Peyer's patch (tissue), 4 donors: ENCODE measurements at places on chromosomes 6 and 20. TPM values are rescaled to one million over a fixed set of nuclear protein-coding genes. Genes with fewer than 3 reads are reported as not detected.
A peak's percentile ranks its signal among the peaks of the same experiment; 100 is the strongest.

GRCh38 chr6:85674604-85675003, 31.9 kb upstream of the SYNCRIP start:
- no peak for DNase-seq

DNA sequence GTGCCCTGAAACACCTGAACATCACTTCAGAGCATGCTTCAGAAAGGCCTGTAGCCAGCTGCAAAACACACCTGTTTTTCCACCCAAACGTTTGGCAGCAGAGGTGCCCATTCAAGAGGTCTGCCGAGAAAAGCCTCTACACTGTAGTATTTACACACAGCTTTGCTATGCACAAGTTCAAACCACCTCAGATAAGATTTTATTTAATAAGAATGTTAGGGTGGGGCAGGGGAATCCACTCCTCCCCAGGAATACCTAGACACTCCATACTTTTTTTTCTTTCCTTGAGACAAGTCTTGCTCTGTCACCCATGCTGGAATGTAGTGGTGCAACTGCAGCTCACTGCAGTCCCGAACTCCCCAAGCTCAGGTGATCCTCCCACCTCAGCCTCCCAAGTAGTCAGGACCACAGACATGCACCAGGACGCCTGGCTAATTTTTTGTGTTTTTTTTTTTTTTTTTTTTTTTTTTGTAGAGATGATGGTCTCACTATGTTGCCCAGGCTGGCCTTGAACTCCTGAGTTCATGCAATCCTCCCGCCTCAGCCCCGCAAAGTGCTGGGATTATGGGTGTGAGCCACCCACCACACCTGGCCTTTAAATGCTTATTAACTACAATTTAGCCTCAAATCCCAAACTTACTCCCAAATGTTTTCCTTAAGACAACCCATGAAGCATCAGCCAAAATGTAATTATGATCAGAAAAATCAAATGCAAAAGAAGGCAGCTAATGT, 9.7 kb downstream of the MRPL14 start:
- DNase-seq, result no peak

- DNase-seq, result no peak
Measured at GRCh38 chr6:44855562-44856411, 468.3 kb downstream of the CDC5L start.

DNA sequence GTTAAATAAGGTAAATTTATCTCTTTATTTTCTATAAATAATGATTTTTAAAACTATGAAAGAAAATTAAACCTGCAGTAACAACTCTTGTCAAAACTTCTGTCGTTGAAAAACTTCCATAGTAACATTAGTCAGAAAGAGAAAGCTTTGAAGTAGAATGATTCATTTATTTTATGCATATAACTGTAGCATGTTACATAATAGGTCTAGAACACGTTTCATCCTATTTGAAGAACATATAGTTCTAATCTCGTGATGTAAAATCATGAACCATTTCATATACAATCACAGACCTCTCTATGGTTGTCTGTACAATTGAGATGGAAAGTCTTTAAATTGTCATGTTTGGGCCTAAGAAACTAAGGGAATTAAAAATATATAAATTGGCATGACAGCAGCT, 61.3 kb upstream of the MYLIP start:
- no peak for DNase-seq

GRCh38 chr6:31870385-31870921, 7.8 kb upstream of the NEU1 start:
- no peak for DNase-seq

DNA sequence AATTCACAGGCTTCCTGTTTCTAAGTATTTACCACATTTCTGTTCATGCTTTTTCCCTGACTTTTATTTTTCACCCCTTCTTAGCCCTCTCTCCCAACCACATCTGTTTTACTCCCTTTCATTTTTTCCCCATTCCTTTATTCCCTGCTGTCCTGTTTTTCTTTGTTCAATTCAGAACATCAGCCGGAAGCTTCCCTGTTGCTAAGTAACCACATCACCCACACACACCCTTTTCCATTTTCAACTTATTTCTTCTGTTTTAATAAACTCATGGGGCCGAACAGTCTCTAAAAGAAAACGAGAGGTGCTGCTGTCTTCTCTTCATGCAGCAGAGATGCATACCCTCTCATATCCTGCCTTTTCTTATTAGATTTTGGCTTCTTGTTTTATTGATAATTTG, 53.5 kb upstream of the CEP85L start:
- no peak for DNase-seq

DNA sequence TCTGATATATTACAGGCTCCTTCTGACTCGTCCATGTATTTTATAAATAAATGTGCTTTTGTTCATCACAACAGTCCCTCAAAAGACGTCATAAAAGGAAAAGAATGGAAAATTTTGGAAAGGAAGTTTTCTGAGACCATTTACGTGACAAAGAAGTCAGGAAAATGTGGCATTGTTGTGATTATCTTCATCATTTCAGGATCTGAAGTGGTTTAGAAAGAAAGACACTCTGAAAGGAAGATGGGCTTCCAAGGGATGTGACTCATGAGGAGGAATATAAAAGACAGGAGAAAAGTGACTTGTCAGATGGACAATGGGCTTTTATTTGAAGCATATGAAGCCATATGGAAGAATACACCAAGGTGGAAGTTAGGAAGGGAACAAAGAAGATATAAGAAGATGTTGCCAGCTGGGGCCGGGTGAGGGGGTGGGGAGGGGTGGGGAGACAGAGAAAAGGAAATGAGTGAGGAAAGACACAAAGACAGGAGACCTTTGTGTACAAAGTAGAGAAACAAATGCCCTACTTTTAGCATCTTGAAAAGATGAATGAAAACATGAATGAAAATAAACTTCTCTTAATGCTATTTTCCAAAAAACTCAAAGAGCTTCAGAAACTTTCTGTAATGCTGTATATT, 190.3 kb upstream of the PREP start:
- DNase-seq, result no peak

The ZKSCAN8 gene
- total RNA-seq, result 16.9 TPM

The ABHD16B gene
- total RNA-seq, result not detected

The CST9 gene
- total RNA-seq, result not detected

The DPPA5 gene
- not detected for total RNA-seq

DNA sequence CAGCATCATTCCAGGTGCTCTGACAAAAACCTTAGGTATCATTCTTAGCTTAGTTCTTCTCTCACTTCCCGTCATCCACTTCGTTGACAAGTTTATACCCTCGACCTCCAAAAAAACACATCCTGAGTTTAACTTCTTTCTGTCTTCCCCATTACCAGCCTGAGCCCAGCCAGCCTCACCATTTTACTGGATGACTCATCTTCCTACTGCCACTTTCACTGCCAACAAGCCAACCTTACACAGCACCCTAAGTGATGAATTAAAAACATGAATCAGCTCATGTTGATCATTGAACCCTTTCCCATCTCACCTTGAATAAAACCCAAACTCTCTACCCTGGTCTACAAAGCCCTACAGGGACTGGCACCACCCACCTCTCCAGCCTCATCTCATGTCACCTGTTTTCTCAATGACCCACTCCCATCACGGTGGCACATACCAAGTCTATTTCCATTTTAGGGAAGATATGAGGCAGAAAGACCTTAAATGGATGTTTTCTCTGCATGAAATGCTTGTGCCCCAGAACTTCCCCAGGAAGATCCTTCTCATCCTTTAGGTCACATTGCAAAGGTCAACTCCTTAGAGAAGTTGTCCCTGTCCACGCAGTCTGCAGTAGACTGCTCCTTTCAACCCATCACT, 9.9 kb upstream of the UST start:
- no peak for DNase-seq

DNA sequence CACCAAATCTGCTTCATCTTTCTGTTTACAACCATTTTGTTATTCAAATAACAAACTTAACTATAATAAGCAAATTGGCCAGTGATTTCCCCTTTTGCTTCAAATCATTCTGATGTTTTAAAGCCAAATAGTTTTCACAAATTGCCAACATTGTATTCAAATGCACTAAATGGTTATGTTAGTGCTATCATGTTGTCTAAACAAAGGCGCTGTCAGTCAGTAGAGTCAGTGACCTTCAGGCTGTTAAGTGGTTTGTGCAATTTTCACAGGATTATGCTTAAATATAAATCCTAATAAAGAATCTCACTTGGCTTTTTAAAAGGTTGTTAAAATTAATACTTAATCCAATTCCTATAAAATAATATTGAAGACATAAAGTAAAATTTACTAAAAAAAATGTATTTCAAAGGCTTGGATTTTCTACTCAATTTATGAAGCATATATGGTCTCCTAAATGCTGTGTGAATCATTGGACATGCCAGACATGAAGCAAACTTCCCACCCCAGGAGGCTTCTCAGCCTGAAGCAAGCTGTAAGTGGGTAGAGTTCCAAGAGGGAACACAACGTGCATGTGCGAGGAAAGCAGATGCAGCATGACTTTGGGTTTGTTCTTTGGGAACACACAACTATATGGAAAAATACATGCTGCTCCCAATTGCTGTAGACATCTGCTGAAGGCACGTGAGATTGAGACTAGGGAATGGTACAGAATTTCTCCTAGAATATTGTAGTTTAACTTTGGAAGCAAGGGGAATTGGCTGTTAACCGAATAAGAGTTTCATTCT, 54.9 kb downstream of the RSPO3 start:
- no peak for DNase-seq

- DNase-seq, result no peak
Measured at GRCh38 chr20:45100563-45101245, at the start of gene KCNS1. Gene KCNS1, minus strand, starts transcription at chr20:45101127. Its CDS starts 1,891 bp downstream, at chr20:45099236.

The SRMS gene
- total RNA-seq, result not detected

DNA sequence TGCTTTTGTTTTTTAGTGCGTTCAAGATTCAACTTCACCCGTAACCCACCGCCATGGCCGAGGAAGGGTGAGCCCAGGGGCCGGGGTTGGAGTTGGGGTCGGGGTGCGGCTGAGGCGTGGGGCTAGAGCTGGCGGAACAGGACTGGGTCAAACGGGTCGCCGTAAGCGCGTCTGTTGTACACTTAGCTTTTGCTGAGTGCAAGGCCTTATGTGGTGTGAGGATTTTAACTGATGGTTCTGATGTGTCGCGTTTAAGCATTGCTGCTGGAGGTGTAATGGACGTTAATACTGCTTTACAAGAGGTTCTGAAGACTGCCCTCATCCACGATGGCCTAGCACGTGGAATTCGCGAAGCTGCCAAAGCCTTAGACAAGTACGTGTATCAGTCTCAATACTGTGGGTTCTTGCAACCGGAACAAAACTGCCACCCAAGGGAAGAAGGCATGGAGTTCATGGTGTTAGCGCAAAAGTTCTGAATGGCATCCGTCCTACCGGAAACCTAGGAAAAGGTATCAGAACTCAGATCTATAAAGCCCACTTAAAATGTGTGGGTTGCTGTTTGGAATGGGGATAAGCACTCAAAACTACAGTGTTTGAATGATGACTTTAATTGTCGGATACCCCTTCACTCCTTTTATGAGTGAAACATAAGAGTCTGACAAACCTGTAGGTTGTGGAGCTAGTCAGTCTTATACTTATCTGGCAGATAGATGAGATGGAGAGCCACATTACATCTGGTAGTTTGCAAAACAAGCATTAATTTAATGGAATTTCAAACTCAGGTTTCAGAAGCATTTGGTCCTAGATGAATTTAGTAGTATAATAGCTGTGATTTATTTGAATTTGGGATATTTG, 574 bp downstream of the RPS12 start:
- no peak for DNase-seq

The ISM1 gene
- 1.1 TPM for total RNA-seq

GRCh38 chr6:138162111-138162954, 594 bp downstream of the ARFGEF3 start:
- peak; percentile 64 for DNase-seq

- DNase-seq, result no peak
Measured at GRCh38 chr6:134373282-134373922, 55.5 kb upstream of the SGK1 start.

GRCh38 chr20:62494537-62494936, 18.7 kb upstream of the GATA5 start:
- DNase-seq, result no peak

DNA sequence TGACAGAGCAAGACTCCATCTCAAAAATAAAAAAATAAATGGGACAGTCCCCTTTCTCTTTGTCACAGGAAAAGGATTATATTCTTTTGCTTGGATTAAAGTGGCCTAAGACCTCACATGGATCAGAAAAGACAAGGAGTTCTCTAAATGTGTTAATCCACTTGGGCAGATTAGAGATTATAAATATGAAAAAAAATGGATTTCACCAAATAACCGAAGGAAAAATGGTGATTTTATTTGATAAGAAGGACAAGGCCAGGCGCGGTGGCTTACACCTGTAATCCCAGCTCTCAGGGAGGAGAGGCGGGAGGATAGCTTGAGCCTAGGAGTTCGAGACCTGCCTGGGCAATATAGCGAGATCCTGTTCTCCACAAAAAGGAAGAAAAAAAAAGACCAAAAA, 21.8 kb downstream of the SAMHD1 start:
- no peak for DNase-seq

The MRPS10 gene
- total RNA-seq, result 22.3 TPM

DNA sequence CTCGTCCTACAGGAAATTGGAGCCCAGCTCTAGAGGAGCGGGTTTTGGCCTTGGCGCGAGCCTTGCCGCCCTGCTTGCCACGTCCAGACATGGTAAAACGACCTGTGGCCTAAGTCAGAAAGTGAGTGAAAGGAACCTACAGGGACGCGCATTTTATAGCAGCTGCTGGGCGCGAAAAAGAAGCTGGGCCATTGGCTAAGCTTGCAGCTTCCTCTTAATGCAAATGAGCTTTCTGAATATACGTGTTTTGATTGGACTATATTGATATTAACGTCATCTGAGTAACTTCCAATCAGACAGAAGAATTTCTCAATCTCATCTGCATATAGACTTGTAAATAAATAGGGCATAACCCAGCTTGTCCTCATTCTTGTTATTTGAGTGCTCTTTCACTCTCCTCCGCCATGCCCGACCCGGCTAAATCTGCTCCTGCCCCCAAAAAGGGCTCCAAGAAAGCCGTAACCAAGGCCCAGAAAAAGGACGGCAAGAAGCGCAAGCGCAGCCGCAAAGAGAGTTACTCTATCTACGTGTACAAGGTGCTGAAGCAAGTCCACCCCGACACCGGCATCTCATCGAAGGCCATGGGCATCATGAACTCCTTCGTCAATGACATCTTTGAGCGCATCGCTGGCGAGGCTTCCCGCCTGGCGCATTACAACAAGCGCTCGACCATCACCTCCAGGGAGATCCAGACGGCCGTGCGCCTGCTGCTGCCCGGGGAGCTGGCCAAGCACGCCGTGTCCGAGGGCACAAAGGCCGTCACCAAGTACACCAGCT, 18.9 kb downstream of the OR2B2 start:
- DNase-seq, result peak; percentile 87

GRCh38 chr6:15213838-15214400, 31.9 kb upstream of the JARID2 start:
- no peak for DNase-seq

DNA sequence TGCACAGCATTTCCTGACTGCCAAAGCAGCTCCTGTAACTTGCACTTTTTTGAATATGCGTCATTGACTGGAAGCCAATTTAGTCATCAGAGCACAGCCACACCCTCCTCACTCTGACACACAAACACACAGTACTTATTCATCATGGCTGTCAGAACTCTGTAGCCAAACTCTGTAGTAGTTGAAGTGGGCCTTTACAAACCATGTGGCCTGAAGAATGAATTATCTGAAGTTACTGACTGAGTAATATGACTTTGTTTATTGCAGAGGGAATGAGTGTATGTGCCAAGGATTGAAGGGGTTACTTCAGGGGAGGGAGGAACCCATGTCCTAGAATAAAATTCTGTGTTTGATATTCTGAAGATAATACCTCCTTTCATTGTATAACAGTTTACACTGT, 102.7 kb downstream of the FIG4 start:
- DNase-seq, result no peak
